Activated CD8-positive, alpha-beta memory T cell treated with anti-CD3 and anti-CD28 coated beads for 1 hour (primary cell): ENCODE measurements at places on chromosomes 2 and 18.

- DNase-seq, result no peak
Observed at GRCh38 chr2:158810731-158811460, 15.8 kb downstream of the DAPL1 start.

GRCh38 chr2:105470979-105471378, 72.1 kb upstream of the FHL2 start:
- no peak for DNase-seq

GRCh38 chr2:234135750-234136221, 85.3 kb downstream of the SPP2 start:
- peak; percentile 11 for DNase-seq

DNA sequence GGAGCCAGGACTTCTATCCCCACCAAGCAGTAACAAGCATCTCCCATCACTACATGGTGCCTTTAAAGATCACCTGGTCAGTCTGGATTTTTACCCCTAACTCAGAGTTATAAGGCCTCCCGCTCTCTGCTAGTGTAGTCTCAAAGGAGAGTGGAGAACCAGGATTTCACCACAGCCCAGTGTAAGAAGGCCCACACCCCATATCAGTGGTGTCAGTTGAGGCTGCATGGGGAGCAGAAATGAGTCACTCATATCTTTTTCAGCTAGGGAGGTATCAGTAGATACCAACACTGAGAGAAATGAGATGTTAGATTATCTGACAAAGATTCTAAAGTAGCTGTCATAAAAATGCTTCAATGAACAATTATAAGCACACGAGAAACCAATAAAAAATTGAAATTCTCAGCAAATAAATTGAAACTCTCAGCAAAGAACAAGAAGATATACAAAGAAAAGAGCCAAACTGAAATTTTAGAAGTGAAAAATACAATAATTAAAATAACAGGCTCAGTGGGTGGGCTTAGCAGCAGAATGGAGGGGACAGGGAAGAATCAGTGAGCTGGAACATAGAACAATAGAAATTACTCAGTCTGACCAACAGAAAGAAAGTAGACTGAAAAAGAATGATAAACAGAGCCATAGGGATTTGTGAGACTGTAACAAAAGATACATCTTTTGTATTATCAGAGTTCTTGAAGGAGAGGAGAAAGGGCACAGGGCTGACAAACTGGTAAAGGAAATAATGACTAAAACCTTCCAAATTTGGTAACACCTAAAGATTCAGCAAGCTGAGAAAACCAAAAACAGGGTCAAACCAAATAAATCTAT, 257.7 kb downstream of the ANAPC1 start:
- DNase-seq, result no peak

GRCh38 chr2:217902379-217903141, 100.2 kb downstream of the TNS1 start:
- no peak for DNase-seq

- no peak for DNase-seq
Observed at GRCh38 chr18:44089732-44090131, 591.0 kb upstream of the SETBP1 start.

DNA sequence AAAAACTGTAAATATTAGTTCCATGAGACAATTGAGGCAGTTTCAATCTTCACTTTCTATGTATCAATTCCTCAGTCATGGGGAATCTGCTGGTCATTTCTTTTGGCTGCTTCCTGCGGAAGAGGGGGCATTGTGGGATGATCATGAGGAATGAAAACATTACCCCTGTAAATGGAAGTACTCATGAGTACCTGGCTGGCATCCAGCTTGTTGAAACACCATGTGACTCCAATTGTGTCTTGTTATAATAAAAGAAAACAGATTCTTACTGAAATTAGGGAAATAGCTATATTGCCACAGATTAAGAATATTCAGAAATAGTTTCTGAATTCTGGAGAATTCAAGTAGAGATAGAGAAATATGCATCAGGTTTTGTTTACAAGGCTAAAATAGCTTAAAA, 41.6 kb upstream of the GPR39 start:
- DNase-seq, result no peak

- DNase-seq, result no peak
Observed at GRCh38 chr2:49567021-49567420, 412.7 kb upstream of the FSHR start.

DNA sequence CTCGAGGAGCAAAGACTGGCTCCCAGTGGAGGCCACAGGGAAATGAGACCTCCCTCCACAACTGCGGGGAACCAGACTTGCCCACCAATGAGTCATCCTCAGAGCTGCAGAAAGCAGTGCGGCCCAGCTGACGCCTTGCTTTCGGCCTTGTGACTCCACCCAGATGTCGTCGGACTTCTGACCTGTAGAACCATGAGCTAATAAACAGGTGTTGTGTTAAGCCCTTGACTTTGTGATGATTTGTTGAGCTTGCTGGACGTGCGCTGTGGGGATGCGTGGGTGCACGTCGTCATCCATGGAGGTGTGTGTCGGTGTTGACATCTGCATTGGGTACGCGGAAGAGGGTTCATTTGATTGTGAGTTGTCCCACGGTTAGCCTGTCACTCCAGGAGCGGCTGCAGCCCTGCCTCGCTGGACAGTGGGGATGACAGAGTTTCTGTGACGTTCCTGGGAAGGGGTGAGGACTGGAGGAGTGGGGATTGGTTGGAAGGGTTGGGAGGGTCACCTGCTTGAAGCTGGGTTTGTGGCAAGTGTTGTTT, 154.1 kb downstream of the SH3BP4 start:
- no peak for DNase-seq

DNA sequence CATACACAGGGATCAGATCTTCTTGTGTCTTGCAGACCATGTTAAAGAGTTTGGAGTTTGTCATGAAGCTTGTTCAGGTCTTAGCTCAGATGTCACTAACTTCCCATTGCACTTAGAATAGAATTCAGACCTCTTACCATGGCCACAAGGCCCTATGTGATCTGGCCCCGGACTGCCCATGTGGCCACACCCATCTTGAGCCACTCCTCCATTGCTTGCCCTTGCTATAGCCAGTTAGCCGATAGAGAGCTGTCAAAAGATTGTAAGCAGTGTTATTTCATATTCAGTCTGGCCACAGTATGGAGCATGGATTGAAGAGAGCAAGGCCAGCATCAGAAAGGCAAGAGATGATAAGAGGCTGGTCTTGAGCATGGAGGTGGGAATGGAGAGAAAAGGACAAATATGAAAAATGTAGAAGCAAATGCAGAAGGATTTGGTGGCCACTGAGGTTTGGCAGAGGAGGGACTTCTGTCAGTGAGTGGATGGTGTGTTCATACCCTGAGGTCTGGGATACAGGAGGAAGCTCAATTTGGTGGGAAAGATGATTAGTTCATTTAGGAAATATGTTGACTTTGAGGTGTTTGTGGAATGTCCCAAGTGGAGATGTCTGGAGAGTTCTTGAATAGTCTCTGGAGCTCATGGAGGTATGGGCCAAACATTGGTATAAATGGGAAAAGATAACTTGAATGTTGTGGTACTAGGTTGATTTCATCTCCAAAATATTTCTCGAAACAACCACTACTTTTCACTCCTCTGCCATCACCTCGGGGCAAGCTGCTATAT, 10.6 kb downstream of the DGUOK start:
- DNase-seq, result no peak

DNA sequence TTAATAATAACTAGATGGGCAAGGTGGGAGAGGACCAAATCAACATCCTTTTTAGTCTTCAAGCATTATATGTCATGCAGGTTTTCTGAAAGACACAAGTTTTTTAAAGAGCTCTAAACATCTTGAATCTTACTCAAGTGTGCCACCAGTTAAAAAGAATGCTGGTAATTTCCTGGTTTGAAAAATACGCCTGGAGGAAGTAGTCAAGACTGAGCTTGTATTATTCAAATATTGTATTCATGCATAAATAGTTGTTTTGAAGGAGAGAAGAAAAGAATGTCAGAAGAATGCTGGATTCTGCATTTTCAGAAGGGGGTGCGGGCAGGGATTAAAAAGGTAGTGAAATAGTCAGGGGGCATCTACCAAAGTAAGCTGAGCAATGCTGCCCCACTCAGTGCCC, 90.7 kb downstream of the WDPCP start:
- no peak for DNase-seq

GRCh38 chr18:22632191-22632590, 214.5 kb upstream of the CTAGE1 start:
- no peak for DNase-seq

DNA sequence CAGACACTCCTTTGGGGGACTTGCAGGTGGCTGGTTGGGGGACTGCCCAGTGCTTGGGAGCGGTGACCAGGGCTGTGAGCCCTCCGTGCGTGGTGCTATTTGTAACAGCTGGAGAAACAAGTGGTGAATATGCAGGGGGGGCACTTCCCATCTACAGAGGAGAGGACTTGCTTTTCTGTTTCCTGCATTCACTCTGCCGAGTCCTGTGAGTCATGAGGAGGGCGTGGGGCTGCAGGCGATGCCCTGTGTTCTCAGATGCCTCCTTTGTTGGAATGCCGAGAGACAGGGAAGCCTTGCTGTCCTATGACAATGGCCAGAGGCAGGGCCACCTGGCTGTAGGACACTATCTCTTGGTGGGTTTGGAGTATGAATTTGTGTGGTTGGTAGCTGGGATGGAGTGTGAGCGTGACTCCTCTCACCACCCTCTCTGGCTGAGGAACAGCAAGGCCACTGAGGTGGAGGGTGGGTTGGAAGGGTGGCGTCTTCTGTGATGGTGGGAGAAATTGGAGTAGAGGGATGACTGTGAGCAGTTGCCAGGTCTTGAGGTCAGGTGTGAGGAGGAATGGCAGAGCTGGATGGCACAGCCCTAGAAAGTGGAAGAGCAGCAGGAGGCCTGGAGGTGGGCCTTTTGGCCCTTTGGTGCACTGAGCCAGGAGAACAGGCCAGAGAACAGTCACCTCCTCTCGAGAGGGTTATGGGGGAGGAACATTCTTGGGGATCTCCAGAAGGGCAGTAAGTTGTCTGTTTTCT, 24.3 kb downstream of the FHOD3 start:
- no peak for DNase-seq

GRCh38 chr2:85718885-85719492, 24.8 kb downstream of the GNLY start:
- DNase-seq, result no peak

DNA sequence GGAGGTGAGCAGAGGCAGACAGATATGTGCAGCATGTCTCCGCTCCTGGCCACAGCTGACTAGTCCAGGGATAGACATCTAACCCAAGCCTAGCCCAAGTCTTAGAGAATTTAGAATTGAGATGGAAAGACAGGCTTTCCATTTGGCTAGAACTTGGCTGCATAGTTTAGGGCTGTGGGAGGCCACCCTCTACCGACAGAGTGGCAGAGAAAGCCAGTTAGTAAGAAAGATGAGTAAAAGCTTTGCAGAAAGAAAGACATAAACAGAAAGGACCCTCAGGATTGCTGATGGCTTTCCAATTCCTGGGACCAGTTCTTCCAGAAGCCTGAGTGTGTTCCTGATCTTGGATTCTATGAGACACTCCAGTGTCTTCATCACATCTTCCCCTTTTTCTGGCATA, 62.1 kb downstream of the DYM start:
- no peak for DNase-seq

GRCh38 chr18:9673296-9674251, 34.5 kb upstream of the RAB31 start:
- no peak for DNase-seq

DNA sequence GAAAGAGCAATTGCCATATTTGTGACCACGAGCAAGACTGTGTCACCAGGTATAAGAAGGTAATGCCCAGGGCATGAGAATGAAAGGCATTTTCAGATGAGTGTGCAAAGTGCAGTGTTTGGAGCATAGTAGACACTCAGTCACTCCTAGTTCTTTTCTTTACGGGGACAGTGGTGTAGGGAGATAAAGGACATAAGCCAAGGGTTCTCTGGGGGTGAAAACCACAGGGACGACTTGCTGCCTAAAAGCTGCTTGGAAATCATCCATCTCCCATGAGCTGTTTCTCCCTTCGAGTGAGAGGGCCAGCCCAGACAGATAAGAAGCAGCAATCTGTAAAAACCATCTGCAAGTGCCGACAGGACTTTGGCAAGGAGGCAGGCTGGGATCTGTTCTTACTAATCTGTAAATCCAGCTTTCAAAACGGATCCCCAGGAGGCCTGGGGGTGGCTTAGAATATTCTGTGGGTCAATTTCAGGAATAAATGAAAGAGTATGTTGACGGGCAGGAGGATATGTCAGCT, 221.6 kb downstream of the LPIN1 start:
- no peak for DNase-seq

DNA sequence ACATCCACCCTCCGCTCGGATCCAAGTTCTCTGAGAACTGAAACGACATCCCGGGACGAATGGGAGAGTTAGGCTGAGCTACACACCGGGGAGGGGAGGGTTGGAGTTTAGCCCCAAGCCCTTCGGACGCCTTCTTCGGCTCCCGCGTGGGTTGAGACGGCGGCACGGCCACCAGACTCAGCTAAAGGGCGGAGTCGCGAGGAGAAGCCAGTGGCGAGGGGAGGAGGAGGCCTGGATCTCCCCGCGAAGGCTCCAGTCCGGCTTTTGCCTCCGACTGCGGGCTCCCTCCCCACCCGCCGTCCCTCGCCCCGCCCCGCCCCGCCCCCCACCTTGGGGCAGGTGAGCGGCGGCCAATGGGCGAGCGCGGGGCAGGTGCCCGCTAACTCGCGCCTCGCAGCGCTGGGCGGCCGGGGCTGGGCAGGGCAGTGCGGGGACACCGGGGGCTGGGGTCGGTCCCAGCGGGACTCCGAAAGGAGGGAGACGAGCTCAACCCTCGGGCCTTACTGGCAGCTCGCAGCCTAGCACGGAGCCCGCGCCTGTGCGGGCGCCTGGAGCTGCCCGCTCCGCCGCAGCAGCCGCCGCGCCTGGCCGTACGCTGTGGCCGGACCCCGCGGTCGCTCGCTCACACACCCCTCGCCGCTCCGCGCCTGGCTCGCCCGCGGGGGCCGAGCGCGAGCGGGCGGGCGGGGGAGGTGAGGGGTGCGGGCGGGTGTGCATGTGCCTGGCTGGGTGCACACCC, at the start of gene EMX1:
Gene EMX1 (plus strand): TSS at position 382 of the 739 bp plus-strand sequence. CDS start 334 bp downstream, at position 716.
- peak; percentile 21 for DNase-seq

DNA sequence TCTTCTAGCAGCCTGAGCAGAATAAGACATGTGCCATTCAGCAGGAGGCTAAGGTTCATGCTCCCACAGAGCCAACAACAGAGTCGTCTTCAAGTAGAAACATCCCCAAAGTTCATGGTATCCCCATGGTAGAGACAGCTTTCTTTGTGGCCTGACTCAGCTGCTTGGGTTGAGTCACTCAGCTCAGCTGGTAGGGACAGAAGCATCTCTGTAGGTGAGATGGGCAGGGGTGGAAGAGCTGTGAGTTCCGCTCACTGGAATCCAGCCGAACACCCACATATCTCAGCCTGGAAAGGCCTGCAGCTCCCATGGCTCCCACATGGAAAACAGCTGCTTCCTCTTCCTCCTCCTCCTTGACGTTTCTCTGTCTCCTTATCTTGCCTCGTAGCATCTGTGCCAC, 792.7 kb downstream of the RNF144A start:
- no peak for DNase-seq
